ENCODE measurements at places on chromosomes 6 and 20.

DNA sequence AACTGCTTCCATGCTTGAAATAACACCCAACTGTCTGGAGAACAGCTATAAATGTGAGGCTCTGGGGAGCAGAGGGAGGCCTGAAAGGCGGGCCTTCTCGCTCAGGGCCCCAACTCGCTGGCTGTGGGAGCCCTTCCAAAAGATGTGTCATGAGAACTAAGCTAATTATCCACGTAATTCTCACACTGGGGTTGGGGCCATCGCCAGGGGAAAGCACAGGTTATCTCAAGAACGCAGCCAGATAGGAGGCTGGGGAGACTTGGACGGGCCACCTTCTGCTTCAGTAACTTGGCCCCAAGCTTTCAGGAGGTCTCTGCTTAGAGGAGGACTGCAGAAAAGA is 1.6 kb downstream of the PXDC1 start:
- DNase-seq = no peak

GRCh38 chr6:35415065-35415891 is 36.9 kb upstream of the FANCE start:
- no peak for DNase-seq

- DNase-seq = no peak
Observed at GRCh38 chr20:55596431-55596830, 408.9 kb downstream of the CBLN4 start.

DNA sequence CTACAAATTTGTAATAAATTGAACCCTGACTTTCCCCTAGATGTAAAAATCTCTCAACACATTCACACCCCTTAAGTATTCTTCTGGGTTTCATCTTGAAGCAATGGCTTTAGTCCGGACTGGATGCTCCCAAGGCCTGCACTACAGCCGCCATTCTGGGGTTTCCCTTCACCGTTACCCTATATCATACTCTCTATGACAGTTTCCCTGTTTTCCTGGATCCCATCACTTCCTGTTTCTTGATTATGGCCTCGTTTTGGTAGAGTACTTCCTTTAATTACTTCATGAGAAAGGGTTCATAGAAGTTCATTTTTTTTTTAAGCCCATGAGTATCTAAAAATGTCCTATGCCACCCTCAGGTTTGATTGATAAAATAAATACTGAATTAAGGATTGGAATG is 11.7 kb downstream of the FIG4 start:
- no peak for DNase-seq

GRCh38 chr6:2412731-2413130 is 167.3 kb upstream of the GMDS start:
- DNase-seq = no peak

DNA sequence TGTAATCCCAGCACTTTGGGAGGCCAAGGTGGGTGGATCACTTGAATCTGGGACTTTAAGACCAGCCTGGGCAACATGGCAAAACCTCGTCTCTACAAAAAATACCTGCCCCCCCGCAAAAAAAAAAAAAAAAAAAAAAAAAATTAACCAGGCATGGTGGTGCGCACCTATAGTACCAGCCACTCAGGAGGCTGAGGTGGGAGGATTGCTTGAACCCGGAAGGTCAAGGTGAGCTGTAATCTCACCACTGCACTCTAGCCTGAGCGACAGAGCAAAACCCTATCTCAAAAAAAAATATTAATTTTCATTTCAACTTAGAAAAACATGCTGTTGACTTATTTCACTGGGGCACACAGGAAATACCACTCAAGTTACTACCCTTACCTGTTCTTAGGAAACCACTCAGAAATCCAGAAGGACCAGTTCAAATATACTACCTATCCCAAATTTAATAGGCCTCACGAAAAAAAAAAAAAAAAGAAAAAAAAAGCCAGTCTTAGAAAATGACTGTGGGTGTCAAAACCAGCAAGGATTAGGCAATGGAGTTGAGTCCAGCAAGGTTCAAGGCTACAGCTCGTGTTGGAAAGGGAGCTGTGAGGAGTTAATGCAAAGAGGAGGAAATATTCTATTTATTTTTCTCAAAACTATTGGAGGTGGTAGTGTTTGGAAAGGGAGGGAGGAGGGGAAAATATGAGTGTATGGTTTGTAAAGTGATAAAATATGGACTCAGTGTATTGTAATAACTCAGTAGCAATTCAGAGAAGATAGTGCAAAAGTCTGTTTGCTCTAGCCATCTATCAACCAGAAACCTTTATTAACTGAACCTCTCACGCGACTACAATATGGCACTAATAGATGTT is 33.9 kb upstream of the PIM1 start:
- no peak for DNase-seq

DNA sequence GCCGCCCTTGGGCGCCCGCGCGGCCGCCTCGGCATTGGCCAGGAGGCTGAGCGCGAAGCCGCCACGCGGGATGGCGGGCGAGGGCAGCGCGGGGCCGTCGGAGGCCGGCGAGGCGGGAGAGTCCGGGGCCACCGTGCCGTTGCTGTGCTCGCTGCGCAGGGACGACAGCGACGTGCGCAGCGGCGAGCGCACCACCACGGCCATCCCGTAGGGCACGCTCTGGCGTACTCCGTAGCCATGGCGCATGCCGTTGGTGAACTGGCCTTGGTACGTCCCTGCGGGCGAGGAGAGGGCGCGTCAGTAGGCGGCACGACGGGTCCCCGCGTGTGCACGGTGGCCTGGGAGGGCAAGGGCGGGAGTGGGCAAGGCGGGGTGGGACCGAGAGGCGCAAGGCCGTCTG is 26.9 kb downstream of the JPH2 start:
- no peak for DNase-seq

DNA sequence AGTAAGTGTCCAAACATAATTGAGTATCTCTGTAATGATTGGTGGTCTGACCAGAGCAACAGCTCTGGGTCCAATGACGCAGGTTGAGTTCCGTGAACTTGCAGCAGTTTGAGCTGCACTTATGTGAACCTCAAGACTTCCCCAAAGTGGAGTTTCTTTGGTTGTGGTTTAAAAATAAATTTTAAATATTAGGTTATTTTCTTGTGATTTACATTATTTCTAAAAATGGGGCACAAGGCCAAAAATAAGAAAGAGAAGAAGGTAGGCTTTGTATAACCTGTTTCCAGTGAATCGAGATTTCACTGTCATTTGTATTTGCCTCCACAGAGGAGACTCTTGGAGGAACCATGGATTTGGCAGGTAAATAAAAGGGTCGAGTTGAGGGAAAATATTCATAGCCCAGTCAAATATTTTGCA is 166.4 kb upstream of the ZNF217 start:
- no peak for DNase-seq

GRCh38 chr20:4944518-4945313 is 56.6 kb downstream of the SLC23A2 start:
- DNase-seq = no peak

- no peak for DNase-seq
Observed at GRCh38 chr20:25258476-25258805, 10.6 kb downstream of the PYGB start.

GRCh38 chr20:17835240-17835933 is 133.2 kb downstream of the SNX5 start:
- no peak for DNase-seq

DNA sequence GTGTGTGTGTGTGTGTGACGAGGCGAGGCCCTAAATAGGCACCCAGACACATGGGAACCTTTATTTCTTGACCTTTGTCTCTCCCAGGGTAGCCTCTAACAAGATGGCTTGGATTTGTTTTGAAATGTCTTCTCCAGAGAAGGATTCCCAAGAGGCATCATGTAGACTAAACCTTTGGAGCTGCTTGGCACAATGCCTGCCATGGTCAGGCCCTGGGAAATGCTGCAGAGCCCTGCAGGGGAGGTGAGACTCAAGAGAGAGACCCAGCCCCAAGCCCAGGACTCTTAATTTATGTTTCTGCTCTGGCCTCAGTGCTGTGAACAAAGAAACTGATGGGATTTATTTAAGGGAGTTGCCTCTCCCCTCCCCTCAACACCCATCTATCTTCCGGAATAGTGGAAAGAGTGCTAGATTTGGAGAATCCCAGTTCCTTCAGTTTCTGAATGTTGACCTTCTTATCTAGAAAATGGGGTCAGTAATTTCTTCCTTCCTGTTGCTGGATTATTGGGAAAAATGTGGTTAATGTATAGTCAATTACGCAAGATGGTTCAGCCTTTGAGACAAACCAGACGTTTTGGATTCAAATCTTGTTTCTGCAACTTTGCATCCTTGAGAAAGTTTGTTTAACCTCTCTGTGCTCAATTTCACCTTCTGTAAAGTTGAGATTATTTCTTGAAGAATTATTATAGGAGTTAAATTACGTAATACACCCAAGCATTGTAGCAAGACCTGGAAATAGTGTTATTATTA is 434.8 kb downstream of the MAFB start:
- DNase-seq = no peak

DNA sequence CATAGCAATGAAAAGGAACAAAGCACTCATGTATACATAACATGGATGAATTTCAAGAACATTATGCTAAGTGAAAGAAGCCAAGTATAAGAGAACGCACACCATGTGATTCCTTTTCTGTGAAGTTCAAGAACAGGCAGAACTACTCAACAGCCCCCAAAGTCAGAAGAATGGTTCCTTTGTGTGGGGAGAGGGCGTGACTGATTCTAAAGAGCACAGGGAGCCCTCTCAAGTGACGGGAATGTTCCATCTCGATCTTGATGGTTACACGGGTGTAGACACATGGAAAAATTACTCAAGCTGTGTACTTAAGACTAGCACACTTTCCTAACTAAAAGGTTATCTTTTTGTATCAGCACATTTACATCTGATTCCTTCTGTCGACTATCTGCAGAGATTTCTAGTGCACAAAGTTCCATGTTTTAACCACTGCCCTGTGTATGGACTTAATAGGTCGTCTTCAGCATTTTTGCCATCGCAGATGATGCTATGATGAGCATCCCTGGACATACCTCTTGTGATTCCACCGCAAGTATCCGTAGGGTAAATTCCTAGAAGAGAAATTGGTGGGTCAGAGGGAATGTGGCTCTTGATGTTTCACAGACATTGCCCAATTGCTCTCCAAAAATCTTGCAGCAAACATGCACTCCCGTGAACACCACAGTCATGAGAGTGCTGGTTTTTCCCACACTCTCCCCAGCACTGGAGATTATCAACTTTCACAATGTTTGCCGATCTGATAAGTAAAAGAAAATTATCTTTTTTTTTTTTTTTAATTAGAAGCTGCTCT is 279.3 kb downstream of the BMP7 start:
- DNase-seq = no peak

GRCh38 chr6:132893772-132894490 is 79.6 kb downstream of the RPS12 start:
- no peak for DNase-seq

DNA sequence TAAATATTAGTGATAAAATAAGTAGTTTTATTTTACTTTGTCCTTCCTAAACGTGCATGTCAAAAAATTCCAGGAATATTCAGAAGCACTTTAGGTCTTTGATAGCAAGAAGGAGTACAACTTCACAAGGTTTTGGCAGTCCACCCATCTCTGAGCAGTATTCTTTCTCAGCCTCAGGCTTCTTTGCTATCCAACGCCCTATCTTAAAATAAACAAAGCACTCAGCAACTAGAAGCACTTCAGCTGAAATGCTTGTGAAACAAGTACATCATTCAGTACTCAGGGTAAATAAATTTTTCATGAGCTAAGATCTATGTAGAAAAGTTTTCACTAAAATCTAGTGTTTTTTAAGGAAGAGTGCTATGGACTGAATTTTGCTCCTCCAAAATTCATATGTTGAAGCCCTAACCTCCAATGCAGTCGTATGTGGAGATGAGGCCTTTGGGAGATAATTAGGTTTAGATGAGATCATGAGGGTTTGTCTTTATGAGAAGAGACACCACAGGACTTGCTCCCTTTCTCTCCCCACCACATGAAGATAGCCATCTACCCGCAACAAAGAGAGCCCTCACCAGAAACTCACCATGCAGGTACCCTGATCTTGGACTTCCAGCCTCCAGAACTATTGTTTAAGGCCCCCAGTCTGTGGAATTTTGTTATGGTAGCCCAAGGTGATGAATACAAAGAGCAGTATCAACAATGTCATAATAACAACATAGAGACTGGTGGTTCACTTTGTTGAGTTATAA is 539.1 kb downstream of the TFAP2A start:
- no peak for DNase-seq

- no peak for DNase-seq
Observed at GRCh38 chr6:11043378-11043960, 636 bp downstream of the ELOVL2 start.

GRCh38 chr20:56859801-56860261 is 230.7 kb downstream of the TFAP2C start:
- no peak for DNase-seq

GRCh38 chr6:100088009-100088408 is 94.0 kb upstream of the MCHR2 start:
- DNase-seq = no peak

- DNase-seq = no peak
Observed at GRCh38 chr6:11264100-11264499, 31.6 kb upstream of the NEDD9 start.

- DNase-seq = peak; percentile 50
Observed at GRCh38 chr6:142856624-142857232, 88.2 kb downstream of the HIVEP2 start.

GRCh38 chr6:19731282-19731681 is 105.9 kb upstream of the ID4 start:
- DNase-seq = no peak

GRCh38 chr6:38483526-38483925 is 156.2 kb downstream of the BTBD9 start:
- DNase-seq = no peak

DNA sequence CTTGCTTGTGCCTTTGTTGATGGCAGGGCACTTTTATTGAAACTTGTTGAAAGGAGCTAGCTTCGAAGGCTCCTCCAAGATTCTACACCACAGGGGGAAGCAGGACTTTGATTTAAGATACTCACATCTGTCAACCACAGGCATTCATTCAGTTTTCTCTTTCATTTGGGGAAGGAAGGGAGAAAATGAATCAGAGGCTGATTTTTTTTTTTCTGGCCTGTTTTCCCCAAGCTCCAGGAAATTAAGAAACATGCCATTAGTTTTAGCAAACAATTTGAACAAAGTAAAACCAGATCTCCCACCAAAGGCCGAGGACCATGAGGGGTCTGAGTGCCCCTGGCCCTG is 8.7 kb upstream of the APCDD1L start:
- no peak for DNase-seq

DNA sequence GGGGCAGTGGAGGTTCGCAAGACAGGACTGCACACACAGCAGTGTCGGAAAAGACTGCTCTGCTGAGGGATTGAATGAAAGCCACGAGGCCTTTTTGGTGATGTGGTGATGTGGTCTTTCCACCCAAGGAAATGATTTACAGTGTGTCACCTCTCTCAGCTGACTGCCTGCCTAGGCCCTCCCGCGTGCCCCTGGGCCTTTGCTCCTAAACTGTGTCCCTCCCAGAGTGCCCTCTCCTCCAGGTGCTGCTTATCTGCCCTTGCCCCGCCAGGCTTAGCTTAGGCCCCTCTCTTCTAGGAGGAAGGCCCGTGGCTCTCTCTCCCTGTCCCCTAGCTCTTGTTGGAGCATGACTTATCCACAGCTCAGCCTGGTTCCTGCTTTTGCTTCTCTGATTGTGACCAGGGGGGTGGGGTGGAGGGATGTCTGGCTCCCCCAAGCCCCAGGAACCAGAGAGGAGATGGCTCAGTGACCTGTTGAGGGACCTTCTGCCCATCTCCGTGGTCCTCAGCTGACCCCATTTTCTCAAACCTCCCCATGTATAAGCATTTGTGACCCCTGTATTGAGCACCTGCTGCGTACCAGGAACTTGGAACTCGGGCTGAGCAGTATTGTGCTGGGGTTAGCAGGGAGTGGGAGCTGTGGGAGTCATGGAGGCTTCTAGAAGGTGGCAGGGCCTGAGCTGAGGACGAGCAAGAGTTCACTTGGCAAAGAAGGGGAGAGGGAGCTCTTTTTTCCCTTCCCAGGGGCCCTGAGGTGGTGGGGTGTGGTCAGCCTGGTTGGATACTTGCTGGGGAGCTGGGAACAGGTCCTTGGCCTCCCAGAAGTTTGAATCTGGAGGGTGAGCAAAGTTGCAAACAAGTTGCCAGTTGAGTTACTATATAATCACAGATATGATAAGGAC is 2.2 kb downstream of the SRC start:
- peak; percentile 10 for DNase-seq

Data from T-helper 2 cell treated with Interferon-gamma antibody and Interleukin-4, amounts not matched to agents 5 μg/mL and 100 μg/mL, for 36 hours (primary cell).